ENCODE measurements at places on chromosomes 16 and 17.

DNA sequence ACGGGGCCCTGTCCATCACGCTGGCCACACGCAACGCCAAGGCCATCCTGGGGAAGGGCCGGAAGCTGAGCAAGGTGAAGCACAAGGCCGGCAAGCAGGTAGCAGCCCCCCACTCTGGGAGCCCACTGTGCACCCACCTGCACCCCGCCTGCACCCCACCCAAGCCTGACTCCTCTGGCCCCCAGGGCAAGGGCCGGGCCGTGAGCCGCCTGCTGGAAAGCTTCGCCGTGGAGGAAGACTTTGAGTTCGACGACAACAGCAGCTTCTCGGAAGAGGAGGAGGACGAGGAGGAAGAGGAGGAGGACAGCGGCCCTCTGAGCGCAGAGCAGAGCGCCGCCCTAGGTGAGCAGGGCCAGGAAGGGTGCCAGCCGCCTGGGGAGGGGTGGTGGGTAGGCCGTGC, 54.0 kb downstream of the ACTG1 start:
- DNase-seq = no peak

- DNase-seq = no peak
Measured at GRCh38 chr17:6078458-6078871, 8.3 kb downstream of the WSCD1 start.

GRCh38 chr17:45077643-45078042, 16.5 kb downstream of the NMT1 start:
- DNase-seq = no peak

- no peak for DNase-seq
Measured at GRCh38 chr16:69345923-69346322, 5.7 kb downstream of the TMED6 start.

GRCh38 chr17:70091005-70091568, 16.1 kb downstream of the KCNJ16 start:
- no peak for DNase-seq

- DNase-seq = no peak
Measured at GRCh38 chr17:77480199-77480508, 339.4 kb downstream of the SEC14L1 start.

DNA sequence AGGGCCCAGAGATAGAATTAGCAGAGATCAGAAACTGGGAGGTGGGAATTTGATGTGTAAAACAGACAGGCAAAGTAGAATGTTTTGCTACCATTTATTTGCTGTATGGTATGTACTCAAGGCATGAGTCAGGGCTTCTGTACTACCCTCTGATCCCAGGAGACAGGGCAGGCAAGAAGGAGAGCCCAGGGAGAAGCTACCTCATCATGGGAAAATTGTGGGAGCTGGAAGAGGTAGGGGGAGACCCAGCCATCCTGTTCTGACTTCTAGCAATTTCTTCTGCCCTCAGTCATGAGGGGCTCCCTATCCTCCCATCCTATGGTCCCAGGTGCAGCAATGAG, 1.7 kb upstream of the PIGS start:
- no peak for DNase-seq

DNA sequence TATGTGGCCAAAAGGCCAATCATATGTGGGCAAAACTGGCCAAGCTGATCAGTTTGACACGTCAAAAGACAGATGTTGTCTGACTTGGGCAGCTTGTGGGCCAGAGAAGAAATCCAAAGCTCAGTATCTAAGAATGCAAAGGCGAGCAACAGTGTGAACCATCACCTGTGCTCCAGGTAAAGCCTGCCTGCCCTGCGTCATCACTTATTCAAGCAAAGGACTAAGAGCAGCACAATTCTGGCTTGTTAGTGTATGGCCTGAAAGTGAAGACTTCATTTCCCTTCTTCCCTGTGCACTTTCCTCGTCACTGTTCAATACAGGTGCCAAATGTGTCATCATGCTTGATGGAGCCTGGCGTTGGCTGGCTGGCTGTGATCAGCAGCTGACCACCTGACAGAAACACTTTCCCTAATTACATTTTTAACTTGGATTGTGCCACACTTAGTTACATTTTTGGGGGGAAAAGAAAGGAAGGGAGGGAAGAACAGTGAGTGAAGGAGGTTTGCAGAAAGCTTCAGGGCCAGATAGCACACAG, 4.7 kb downstream of the FAM20A start:
- DNase-seq = no peak

- DNase-seq = no peak
Measured at GRCh38 chr16:6926341-6926740, 406.3 kb upstream of the RBFOX1 start.

DNA sequence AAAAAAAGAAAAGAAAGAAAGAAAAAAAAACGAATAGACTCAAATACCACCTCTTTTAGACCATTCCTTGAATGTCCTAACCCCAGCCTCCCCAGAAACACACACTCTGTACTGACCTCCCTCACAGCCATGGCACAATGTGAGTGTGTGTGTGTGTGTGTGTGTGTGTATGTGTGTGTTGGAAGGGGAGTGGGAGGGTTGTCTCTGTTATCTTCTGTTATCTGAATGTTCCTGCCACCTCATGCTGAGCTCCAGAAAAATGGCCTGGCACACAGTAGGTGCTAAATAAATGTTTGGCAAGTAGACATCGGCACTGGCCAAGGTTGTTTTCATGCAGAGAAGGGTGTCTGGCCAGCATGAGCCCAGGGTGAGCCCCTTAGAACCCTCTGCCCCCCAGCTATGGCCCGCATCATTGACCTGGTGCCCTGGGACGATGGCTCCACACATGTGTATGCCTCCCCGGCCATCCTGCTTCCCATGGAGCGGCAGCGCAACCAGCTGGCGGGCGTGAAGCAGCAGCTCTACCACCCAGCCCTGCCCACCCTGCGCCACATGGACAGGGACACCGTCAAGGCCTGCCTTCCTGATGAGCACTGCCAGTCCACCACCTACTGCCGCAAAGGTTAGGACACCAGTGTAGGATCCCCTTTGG, 6.6 kb upstream of the CNGB1 start:
- DNase-seq = no peak

- DNase-seq = no peak
Measured at GRCh38 chr17:81097943-81098308, 63.0 kb downstream of the BAIAP2 start.

Measured in CD4-positive, alpha-beta T cell (primary cell).